ENCODE measurements at places on chromosomes 2 and 18. TPM values are rescaled to one million over a fixed set of nuclear protein-coding genes. Genes with fewer than 3 reads are reported as not detected.

PTPRN gene
- total RNA-seq = 0.33 TPM

VIT gene
- total RNA-seq = not detected

PKDCC gene
- not detected for total RNA-seq

ERBB4 gene
- total RNA-seq = not detected

SLC9A4 gene
- total RNA-seq = 0.15 TPM

ALKAL2 gene
- total RNA-seq = not detected

LNPK gene
- total RNA-seq = 48.7 TPM

KCNF1 gene
- not detected for total RNA-seq

SFTPB gene
- not detected for total RNA-seq

XDH gene
- 0.63 TPM for total RNA-seq

SMYD1 gene
- not detected for total RNA-seq

AGXT gene
- total RNA-seq = not detected

CLEC4F gene
- not detected for total RNA-seq

SOWAHC gene
- total RNA-seq = 1.1 TPM

GALR1 gene
- not detected for total RNA-seq

HOXD13 gene
- not detected for total RNA-seq

WNT10A gene
- 0.70 TPM for total RNA-seq

- peak; percentile 35 for DNase-seq
- no peaks in the 10 kb centered on the region for H3K36me3 ChIP-seq
Observed at GRCh38 chr2:170716851-170717598, 1.9 kb downstream of the SP5 start.

- no peak overlapping the region for H3K27ac ChIP-seq
- no peaks in the 10 kb centered on the region for H3K36me3 ChIP-seq
- no peak for DNase-seq
- H3K4me1 ChIP-seq = no peaks in the 10 kb centered on the region
- H3K4me3 ChIP-seq = no peak overlapping the region
- H3K27me3 ChIP-seq = no peaks in the 10 kb centered on the region
Observed at GRCh38 chr18:32909798-32910561, 137.2 kb upstream of the KLHL14 start.

GRCh38 chr18:22015156-22015555 is 154.2 kb upstream of the GATA6 start:
- H3K4me1 ChIP-seq = no peaks in the 10 kb centered on the region
- no peaks in the 10 kb centered on the region for H3K27me3 ChIP-seq

GRCh38 chr18:7635948-7636347 is 68.8 kb downstream of the PTPRM start:
- H3K36me3 ChIP-seq = no peaks in the 10 kb centered on the region
- no peak for DNase-seq
- H3K27ac ChIP-seq = no peak overlapping the region
- no peaks in the 10 kb centered on the region for H3K4me1 ChIP-seq

DNA sequence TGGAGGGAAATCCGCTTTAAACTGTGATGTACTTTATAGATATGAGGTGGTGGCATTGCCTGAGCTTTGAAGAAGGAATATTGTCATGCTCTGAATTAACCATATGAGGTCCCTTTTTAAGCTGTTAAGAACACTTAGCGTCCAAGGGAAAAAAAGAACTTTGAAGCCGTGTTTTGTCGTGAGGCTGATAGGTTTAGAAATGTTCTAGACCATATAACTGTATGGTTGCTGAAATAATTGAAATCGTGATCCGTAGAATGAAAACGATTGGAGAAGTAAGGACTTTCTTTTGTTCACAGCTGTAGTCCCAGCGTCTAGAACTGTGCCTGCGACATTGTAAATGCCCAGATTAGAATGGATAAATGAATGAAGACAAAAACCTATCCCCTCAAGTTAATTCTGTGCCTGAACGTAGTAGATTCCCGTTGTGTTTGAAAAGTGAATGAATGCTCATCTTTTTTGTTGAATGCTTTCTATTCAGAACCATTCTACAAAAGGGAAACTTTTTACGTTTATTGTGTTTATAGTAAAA is 1.5 kb downstream of the SMCHD1 start:
- DNase-seq = no peak
- peaks cover 34% of the 10 kb centered on the region for H3K4me1 ChIP-seq
- peaks cover 1% of the 10 kb centered on the region for H3K27me3 ChIP-seq
- peaks cover 41% of the 10 kb centered on the region for H3K36me3 ChIP-seq

DNA sequence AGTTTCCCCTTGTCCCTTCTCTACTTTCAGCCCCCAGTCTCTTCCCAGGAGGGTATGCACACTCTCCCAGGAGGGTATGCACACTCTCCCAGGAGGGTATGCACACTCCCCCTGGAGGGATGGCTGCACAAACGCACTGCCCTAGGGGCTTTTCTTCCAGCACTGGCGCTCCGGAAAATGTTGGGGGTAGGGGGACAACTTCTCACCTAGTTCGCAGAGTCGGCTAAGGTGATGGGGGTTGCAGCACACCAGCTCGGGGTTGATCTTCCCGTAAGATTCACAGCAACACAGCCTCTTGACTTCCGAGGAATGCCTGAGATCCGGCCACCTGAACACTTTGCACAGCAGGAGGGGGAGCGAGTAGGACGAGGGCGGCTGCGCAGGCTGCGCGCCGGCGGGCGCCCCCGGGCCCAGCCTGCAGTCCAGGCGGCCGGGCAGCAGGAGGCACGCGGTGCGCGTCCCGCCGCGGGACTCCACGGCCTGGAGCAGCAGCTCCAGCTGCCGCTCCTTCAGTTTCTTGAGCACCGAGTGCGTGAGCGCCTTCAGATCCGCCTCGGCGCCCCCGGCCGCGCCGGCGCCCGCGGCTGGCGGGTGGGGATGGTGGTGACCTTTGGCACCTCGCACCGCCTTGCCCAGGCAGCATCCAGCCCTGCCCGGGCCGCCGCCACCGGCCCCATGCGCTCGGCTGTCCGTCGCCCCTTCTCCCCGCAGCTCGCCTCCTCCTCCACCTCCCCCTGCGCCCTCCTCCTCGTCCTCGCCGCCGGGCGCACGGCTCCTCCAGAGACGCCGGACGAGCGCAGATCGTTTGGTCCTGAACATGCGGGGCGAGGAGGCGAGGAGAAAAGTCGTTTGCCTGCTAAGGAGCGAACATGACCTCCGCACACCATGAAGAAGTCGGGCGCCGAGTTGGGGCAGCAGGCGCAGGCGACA is 894 bp downstream of the SMAD7 start:
- peaks cover 47% of the 10 kb centered on the region for H3K36me3 ChIP-seq
- H3K27ac ChIP-seq = peak overlapping the region; percentile 84
- no peaks in the 10 kb centered on the region for H3K27me3 ChIP-seq
- H3K4me1 ChIP-seq = peaks cover 47% of the 10 kb centered on the region
- H3K4me3 ChIP-seq = peak overlapping the region; percentile 99

- H3K27me3 ChIP-seq = peaks cover 4% of the 10 kb centered on the region
- no peaks in the 10 kb centered on the region for H3K36me3 ChIP-seq
- H3K4me3 ChIP-seq = no peak overlapping the region
- no peak overlapping the region for H3K27ac ChIP-seq
- H3K4me1 ChIP-seq = no peaks in the 10 kb centered on the region
- DNase-seq = no peak
Observed at GRCh38 chr18:58452454-58453166, 176.3 kb downstream of the ALPK2 start.

- H3K4me1 ChIP-seq = no peaks in the 10 kb centered on the region
- DNase-seq = no peak
- H3K4me3 ChIP-seq = no peak overlapping the region
- H3K27me3 ChIP-seq = no peaks in the 10 kb centered on the region
Observed at GRCh38 chr2:182473635-182474034, 46.8 kb upstream of the PDE1A start.

DNA sequence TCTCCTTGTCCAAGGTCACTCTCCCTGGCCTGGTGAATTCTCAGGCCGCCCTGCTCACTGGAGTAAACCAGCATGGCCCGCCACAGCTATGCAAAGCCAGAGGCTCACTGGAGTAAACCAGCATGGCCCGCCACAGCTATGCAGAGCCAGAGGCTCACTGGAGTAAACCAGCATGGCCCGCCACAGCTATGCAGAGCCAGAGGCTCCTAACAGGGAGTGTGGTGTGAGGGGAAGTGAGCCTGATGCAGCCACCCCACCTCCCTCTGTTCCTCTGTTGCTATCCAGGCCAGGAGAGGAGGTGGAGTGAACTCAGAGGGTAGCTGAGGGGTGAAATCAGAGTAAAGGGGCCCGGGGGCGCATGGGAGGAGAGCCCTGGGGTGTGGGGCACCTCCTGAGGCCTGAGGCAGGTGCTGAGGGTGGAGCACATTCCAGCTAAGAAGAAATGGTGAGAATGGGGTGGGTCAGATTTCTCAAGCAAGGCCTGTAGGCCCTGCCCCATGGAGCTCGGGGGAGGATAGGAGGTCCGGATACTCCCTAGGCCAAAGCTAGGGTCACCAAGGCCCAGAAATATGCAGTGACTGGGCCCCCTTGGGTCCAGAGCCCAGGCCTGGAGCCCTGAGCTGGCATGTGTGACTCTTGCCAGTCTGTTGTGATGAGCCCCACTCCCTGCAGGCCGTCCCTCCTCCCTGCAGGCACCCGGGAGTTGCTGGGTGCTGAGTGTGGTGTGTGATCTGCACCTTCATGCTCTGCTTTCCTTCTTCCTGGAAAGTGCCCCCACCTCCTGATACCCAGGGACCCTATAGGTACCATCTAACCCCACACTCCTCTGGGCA is 1.5 kb downstream of the ATP6V1B1 start:
- no peak overlapping the region for H3K4me3 ChIP-seq
- DNase-seq = no peak
- no peak overlapping the region for H3K27ac ChIP-seq
- H3K27me3 ChIP-seq = peaks cover 25% of the 10 kb centered on the region

DNA sequence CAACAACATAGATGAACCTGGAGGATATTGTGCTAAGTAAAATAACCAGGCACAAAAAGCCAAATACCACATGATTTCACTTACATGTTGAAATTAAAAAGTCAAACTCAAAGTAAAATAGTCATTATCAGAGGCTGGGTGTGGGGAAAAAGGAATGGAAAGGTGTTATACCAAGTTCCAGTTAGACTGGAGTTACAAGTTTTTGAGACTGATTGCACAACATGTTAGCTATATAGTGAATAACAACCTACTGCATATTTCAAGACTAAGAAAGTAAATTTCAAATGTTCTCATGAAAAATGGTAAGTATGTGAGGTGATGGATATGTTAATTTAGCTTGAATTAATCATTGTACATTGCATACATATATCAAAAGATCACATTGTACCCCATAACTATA is 116.8 kb upstream of the HNMT start:
- no peaks in the 10 kb centered on the region for H3K27me3 ChIP-seq
- H3K4me3 ChIP-seq = no peak overlapping the region
- H3K4me1 ChIP-seq = no peaks in the 10 kb centered on the region
- no peak overlapping the region for H3K27ac ChIP-seq

GRCh38 chr2:174020926-174021662 is 55.9 kb upstream of the SP3 start:
- DNase-seq = no peak
- H3K36me3 ChIP-seq = no peaks in the 10 kb centered on the region
- peaks cover 4% of the 10 kb centered on the region for H3K4me1 ChIP-seq
- H3K4me3 ChIP-seq = no peak overlapping the region
